Nephron progenitor cell (in vitro differentiated cells): ENCODE measurements at places on chromosomes 11 and 22.
A peak's percentile ranks its signal among the peaks of the same experiment; 100 is the strongest.

GRCh38 chr11:859394-860131 is 16.9 kb downstream of the TSPAN4 start:
- DNase-seq, result no peak

DNA sequence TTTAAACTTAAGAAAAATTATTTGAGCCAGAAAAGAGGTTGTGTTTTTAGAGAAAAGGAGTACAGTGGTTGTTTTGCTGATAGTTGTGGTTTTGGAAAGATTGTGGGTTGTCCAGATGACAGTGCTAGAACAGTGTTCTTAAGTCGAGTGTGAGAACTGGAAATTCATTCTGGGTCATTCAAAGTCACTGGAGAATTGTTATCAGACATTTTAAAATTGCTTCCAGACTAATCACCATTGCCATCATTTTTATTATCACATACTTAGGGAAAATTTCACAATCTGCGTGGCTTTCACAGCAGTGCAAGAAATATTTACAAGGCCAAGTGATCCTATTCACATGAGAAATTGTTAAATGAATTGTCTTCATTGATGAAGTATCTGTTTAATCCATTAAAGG is 242.2 kb upstream of the DDI1 start:
- DNase-seq, result no peak

DNA sequence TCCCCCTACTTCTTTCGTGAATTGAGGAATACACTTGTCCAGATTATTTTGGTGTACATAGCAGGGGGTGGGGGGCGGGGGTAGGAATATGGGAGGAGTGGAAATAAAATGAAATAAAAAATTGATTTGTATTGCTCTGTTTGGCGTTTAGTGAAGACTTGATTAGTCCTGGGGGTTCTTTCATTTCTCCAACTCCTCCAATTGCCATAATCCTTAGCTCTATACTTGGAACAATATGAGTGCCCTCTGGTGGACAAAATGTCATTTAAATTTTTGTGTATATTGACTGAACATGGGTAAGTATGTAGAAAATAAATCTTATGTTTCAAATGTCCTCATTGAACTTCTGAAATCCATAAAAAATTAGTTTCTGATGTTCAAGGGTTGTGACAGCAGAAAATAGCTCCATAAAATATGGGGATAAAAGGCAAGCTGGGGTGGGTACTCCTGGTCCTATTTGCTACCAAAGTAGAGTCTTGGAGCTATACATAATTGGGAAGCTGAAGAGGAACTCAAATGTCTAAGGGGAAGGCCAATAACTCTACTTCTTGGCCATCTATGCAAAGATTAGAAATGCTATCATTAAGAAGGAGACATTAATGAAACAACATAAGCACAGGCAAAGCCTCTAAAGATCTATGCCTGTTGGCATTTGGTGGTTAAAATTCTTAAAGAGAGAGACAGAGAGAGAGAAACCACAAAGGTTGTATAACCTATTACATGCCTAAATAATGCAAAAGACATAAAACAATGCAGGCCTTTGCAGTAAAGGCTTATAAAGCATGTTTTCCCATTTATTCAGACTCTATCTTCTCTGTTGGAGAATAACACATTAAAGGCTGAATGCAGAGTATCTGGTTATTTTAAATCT is 421.6 kb downstream of the METTL15 start:
- DNase-seq, result peak; percentile 4

DNA sequence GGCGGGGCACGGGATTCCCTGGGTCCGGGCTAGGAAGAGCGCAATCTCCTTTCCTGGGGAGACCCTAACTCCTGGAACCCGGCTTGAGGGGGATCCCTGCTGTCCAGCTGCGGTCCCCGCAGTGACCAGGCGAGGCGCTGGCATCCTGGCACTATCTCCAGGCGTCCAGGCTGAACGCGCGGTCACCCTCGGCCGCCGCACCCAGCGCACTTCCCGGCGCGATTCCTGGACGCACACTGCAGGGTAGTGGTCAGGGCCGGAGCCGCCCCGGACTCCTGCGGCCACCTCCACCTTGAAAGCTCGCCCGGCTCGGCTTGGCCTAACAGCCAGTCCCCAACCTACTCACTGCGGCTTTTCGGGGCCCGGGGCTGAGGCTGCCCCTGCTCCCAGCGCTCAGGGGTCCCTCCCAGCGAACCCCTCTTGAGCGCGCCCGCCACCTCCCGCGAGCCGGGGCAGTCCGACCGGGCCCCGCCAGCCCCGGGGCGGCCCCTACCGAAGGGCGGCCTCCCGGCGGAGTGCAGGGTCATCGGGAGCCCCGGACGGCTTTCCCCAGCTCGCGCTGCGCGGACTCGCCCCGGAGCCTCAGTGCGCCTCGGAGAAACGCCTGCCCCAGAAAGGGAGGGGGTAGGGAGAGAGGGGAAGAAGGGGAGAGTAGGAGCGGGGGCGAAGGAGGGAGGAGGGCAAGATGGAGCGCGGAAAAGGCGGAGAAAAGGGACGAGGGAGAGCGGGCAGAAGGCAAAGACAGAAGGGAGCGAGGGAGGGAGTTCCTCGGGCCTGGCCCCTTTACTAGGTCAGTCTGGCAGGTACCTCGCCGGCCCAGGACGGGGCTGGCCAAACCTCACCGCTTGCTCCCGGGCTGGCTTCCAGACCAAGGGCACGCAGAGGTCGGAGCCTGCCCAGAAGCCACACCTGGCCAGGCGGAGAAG is 1.0 kb downstream of the POU2AF3 start:
- DNase-seq, result peak; percentile 78

- no peak for DNase-seq
Measured at GRCh38 chr11:95920460-95921105, 3.3 kb downstream of the MTMR2 start.

GRCh38 chr11:11380340-11380739 is 27.3 kb upstream of the CSNK2A3 start:
- DNase-seq, result no peak

GRCh38 chr22:41862530-41863266 is 29.8 kb downstream of the SREBF2 start:
- DNase-seq, result peak; percentile 7

GRCh38 chr11:62132191-62132590 is 8.4 kb downstream of the INCENP start:
- DNase-seq, result no peak

GRCh38 chr22:44031158-44031952 is 7.3 kb downstream of the PARVB start:
- no peak for DNase-seq

- peak; percentile 46 for DNase-seq
Measured at GRCh38 chr22:46739094-46739870, 1.2 kb upstream of the CERK start.

DNA sequence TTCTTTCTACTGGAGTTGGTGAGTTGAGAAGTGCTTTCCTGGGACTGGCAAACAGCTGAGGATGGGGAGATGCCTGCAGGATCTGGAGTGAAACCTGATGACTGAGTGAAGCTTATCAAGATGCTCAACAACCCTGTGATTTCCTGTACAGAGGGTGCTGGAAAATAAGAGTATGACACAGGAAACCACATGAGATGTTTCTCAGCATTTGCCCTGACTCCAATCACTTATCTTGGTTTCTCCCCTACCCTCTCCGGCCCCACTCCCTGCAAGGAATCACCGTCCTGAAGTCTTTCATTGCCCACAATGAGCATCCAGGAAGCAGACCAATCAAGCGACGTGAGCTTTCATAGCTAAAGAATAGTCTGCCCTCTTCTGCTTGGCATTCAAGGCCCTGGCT is at the start of gene MRGPRX2:
Gene MRGPRX2, minus strand, starts transcription at position 89 of the 400 bp plus-strand sequence. CDS start 4,315 bp downstream, outside the sequence.
- no peak for DNase-seq

DNA sequence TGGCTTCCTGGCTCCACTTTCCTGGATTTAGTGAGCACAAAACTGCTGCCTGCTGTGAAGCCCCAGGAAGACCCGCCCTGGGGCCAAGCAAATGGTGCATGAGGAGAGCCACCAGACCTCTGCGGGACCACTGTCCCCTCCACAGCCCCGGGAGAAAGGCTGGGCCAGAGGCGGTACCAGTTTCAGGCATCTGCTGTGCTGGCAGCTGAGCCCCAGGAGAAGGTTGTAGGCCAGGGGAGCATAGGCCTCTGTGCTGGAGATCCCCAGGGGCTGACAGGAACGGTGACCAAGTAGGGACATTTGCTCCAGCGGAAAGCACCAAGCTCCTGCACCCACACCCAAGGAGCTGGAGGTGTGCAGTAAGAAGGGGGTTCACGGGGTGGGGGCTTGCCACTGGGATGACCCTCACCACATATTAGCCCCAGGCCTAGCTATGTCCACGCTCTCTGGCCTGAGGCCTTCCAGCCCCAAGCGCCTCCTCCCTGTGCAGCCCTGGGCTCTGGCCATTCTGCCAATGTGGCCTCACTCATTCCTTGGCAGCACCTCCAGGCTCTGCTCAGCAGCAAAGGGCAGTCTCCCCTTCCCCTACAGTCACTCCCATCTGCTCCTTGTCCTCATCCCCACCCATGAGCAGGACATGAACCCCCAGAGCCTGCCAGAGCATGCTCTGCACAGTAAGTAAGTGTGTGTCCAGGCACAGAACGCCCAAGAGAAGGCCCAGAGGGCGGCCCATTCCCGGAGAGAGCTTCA is 24.0 kb upstream of the COMT start:
- DNase-seq, result no peak

- DNase-seq, result no peak
Measured at GRCh38 chr22:32605576-32605975, 131.0 kb downstream of the FBXO7 start.

DNA sequence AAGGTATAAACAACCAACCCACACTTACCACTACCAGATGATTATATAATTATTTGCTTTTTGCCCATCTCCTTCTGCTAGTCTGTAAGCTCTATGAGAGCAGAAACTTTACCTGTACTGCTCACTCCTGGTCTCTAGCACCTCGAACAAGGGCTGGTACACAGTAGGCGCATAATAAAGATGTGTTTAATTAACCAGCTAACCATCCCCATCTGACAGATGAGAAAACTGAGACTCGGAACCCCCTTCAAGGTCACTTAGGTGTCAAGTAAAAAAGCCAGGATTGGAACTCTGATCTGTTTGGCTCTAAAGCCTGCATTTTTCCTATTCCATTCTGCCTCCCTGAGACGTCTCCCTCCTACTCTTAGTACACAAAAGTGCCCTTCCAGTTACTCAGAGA is 370.3 kb downstream of the TENM4 start:
- DNase-seq, result no peak

- DNase-seq, result no peak
Measured at GRCh38 chr11:86476109-86476861, 101.6 kb downstream of the CCDC81 start.

GRCh38 chr11:47591764-47592163 is 2.4 kb downstream of the C1QTNF4 start:
- DNase-seq, result peak; percentile 39

GRCh38 chr11:64876229-64876750 is 2.1 kb downstream of the EHD1 start:
- no peak for DNase-seq

DNA sequence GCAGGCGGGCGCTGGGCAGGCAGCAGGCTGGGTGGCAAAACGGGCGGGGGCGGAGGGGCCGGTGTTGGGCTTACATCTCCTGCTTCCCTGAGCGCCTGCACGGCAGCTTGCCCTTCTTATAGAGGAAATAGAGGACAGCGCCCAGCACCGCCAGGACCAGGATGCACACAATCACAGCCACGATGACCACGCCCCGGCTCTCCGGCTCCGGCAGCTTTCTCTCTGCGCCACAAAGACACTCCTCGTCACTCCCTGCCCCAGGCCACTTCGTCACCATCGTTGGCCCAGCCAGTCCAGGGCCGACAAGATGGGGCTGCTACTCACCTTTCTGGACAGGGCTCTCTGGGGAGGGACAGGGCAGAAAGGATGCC is 6.3 kb downstream of the MCAM start:
- no peak for DNase-seq

DNA sequence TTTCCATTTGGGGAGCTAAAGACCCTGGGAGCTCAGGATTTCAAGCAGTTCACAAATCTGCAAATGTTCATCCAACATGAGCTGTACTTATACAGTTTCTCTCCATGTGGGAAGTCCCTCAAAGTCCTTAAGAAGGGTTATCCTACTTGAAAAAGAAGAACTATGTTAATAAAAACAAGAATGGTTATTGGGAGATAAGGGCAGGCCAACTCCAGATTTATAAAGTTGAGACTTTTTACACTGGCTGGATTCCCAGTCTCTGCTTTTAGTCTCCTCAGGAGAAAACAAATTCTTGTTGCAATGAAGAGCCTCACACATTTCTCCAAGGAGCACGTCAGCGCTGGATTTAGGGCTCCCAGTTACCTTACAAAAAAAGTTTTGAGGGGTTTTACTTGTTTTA is 34.2 kb upstream of the CTTN start:
- DNase-seq, result no peak

DNA sequence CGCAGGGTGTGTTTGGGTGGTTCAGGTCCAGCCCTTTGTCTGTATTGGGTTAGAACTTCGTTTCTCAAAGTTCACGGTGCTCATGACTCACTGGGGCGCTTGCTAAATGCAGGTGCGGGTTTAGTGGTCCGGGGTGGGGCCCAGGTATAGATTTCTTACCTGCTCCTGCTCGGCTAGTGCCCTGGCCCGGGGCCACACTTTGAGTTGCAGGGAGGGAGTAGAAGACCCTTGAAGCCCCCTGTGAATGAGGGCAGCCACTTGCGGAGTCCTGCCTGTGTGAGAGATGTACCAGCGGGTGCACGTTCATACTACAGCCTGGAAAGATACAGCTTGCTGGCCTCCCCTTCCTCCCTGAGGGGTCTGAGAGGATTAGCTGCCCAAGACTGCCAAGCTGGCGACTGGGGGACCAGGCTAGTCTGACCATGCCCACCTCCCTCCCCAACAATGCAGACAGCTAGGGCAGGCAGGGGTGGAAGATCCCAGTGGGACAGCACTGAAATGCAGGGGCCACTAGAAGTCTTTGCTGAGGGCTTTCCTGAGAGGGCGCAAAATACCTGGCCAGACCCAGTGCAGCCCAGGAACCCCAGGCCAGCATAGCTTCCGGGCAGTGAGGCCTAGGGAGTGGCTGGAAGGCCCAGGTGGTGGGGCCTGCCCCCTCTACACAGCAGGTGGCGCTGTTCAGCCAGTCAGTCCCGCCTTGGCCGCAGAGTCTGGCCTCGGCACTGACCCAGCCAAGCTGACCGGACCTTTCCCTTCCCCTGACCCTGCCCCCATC is 5.1 kb upstream of the MYRF start:
- DNase-seq, result peak; percentile 90

DNA sequence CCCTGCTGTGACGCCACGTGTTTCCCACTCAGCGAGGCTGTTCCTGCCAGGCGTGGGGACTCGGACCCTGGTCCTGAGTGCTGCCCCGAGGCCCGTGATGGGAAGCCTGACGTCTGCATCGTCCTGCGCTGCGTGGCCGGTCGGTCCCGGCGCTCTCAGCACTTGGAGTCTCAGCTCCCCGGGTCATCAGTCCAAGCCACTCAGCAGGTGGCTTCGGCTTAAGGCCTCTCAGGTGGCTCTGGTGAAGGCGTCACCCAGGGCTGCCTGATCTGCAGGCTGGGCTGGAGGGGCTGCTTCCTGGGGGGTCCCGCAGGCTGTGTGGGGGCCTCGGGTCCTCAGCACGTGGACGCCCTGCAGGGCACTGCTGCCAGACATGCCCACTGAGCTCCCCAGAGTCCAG is 35.3 kb downstream of the BRSK2 start:
- DNase-seq, result no peak

DNA sequence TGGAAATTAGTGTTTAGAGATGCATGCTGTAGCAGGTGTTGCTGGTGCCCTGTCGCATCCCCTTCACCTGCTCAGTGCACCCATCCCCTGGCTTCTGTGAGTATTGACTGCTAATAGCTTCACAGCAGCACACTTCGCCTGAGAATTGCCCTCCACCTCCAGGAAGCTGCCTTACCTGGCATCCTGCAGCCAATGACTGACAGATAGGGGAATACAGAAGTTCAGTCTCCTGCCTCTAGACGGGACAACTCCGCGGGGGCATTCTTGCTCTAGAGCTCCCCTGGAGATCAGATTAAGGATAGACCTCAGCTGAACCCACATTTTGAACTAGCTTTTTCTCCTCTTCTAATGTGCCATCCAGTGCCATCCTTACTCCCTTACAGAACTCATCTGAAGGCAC is 9.3 kb upstream of the CD3E start:
- DNase-seq, result no peak
